ENCODE measurements at places on chromosomes 7 and 10.

DNA sequence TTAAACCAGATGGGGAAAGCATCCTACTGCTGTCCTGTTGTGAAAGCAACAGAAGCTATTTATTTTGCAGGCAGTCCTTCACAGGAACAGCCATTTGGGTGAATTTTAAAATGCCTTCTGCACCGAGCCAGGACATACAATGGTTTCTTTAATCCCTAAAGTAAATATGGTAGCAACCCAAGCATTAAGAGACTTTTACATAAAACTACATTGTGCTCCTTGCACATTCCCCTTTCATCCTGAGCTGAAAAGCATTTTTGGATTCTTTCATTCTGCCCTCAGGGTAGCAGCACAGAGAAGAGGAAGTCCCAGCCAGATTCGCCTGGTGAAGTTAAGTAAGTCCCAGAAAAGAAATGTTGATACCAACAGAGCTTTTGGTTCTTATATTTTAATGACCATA is 84.0 kb upstream of the FAM3C start:
- no peak for DNase-seq

- DNase-seq, result no peak
Observed at GRCh38 chr10:114048472-114048871, 4.8 kb downstream of the ADRB1 start.

- DNase-seq, result peak; percentile 94
Observed at GRCh38 chr10:5889624-5890451, at the start of the genes ANKRD16 and FBH1. Gene ANKRD16 (minus strand): TSS chr10:5889893. CDS start chr10:5889354, 539 bp downstream. Gene FBH1 (plus strand): TSS chr10:5890243. CDS start chr10:5890346, 103 bp downstream.

DNA sequence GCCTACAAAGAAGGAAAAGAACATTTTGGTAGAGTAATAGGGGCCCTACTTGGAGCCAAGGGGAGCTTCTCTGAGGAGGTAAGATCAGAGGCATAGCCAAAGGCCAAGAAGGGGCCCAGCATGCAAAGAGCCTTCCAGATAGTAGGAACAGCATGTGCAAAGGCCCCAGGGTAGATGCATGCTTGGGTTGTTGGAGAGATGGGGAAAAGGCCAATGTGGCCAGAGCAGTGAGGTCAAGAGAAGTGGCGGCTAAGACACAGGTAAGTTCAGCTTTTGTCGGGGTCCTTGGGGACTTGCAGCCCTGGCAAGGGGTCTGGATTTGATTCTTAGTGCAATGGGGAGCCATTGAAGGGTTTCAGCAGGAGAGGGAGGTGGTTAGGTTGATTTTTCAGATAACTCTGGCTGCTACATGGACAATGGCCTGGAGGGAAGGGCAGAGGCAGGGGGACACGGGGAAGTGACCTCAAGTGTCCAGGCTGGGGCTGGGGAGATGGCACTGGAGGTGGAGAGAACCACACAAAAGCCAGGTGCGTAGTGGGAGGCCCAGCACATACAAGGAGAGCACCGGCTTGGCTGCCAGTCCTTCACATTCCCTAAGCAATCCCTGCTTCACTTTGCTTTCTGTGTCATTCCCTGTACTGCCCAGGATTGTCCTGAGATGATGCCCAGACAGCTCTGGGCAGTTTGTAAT is 16.5 kb downstream of the GRID1 start:
- no peak for DNase-seq

- DNase-seq, result no peak
Observed at GRCh38 chr10:114871379-114871778, 49.8 kb downstream of the FHIP2A start.

DNA sequence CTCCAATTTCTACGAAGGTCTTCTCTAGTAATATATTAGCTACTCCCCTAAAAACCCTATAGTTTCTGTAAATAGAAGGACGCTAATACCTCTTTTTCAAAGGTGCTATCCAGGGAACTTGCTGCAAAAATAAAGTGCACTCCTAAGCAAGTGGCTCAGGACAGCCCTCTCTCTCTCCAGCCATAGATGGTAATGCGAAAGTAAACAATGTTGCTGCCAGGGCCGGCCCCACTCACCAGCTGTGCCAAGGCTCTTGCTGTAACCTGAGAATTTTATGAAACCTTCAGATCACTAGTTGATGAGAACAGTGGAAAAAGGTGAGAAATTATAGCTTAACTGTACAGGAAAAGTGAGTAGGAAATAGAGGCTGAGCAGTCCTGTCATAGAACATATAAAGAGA is 10.9 kb upstream of the TAS2R39 start:
- DNase-seq, result no peak

GRCh38 chr7:19762631-19763030 is 10.8 kb downstream of the TMEM196 start:
- no peak for DNase-seq

DNA sequence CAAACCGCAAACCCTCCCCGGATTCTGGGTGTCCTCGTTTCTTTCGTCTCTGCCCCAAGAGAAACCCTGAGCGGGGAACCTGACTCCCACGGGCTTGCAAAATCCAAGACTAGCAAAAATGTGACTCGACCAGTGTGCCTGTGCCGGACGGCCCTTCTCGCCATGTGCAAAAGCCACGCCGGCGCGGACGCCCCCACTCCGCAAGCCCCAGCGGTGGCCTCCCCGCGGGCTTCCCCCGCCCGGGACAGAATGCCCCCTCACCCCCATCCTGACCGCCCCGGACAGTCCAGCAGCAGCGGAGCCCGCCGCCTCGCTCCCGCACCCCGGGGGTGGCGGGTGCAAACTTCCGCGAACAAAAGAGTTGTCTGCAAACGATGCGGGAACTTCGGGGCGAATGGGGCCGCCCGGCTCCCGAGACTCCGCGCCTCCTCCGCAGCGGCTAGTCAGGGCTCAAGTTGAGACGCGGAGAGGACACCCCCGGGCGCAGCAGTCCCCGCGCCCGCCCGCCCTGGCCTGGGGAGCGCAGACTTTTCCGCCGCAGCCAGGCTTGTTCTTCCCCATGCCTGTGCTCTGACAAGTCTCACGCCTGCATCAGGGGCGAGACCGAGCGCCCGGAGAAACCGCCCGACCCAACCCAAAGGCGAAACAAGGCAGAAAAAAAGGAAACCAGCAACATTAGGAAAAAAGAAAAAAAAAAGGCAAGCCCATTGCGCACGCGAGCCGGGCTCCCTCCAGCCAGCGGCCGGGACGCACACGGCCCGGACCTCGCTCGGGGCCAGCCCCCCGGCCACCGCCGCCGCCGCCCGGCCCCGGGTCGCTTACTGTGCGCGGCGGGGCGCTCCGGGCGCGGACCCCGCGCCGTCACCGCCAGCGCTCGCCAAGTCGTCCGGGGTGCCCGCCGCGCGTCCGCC is 732 bp downstream of the FAM53B start:
- no peak for DNase-seq

GRCh38 chr10:119161680-119162451 is 3.6 kb downstream of the SFXN4 start:
- no peak for DNase-seq

GRCh38 chr10:96978621-96979154 is 146.6 kb downstream of the LCOR start:
- no peak for DNase-seq

GRCh38 chr10:128429835-128430513 is 303.8 kb upstream of the MKI67 start:
- DNase-seq, result no peak

DNA sequence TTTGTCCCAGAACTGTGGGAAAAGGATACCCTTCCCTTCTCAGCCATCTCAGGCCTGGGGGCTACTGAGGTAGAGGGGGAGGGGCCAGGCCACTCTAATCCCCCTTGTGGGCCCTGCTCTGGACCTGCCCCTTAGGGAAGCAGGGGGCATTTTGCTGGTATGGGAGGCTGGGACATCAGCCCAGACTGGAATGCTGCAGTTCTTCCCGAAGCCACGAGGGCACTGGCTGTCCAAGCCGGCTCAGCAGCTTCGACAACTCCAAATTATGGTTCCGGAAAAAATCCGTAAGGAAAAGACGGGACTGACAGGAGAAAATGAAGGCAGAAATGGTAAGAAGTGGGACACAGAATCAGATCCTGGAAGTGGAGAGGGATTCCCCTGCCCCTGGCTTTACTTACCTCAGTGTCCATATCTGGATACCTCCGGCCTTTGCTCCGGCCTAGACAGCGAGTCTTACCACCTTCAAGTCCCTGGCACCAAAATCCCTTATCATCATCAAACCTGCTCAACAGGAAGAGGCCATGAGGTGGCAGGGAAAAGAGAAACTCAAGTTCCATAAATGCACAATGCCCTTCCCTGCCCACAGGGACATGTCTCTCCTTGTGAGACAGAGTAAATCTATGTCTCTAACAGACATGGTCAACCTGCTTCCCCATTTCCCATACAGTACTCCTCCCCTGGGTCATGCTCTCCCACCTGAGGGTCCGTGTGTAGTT is 9.0 kb downstream of the NDST2 start:
- DNase-seq, result no peak

DNA sequence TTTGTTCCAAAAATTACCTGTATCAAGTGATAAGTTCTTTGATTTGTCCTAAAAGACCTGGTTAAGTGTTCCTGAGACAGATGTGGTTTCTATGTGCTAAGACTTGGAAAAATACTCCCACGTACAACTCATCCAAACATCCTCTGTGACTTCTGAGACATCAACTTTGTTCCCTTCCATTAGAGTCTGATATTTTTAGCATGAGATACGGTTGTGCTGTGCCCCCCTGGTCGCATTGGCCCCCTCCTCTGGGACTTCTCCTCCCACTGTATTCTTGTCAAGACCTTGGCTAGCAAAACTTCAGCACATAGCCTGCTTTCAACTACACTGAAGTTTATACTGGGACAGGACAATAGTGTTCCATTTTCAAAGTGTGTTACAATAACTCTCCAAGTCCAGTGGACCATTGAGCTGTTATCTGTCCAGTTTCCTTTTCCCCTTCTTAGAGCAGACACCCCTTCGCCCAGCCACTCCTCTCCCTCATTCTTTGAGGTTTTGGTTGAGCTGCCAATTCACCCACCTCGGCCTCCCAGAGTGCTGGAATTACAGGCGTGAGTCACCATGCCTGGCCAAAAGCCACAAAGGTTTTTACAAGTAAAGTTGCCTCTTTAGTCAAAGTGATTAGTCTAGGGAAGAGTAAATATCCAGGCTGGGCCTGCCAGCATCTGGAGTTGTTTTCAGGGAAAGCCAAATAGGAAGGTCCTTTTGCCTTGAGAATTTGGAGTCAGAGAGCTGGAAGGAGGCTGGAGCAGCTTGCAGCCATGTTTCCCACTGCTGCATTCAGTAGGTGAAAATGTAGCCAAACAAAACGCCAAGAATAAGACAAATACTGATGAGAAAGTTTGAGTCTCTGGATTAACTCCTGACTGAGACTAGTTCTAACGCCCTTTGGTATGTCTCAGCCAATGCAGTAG is 17.8 kb upstream of the PDLIM1 start:
- DNase-seq, result peak; percentile 92

- DNase-seq, result no peak
Observed at GRCh38 chr7:102287111-102287980, 678 bp downstream of the SH2B2 start.

DNA sequence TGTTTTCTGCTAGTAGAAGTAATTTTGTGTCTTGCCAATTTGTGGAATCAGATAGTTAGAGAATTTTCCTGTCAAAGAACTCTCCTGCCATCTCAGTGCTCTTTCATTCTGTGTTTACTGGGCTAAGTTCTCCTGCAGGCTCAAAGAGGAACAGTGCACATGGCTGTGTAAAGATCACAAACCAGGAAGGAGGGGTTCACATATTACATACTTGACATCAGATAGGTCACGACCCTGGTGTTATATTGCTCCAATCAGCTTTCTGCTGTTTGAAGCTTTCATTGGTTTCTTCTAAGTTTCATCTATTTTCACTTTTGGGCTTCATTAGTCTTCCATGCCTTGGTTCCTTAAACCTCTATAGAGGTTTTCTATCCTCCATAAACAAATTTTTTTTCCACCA is 13.5 kb upstream of the ELMO1 start:
- DNase-seq, result no peak

DNA sequence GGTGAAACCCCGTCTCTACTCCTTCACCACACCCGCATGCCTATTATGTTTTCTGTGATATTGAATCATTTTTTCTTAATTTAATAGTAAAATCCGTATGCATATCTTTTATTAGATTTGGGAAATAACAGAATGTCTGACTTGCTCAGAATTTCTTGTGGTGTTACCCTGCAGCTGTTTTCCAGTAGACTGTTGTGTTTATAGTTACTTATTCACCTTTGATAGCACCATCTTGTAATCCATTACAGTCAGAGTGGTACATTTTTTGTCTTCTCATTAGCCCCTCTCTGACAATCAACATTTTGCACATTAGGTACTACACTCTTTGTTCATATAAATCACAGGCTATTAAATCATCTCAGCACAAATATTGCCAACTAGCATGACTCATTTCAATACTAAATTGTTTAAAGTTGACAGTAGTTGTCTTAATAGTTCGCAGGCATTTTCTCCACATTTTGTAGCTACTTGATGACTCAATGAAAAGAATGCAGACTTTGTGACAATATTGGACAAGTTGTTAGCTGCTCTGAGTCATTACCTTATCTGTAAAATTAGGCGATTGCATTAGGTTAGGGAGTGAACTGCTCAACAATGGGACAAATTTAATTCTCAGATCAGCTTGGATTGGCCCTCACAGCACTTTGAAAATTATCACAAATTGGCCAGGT is 17.8 kb upstream of the SLC16A12 start:
- DNase-seq, result peak; percentile 81

DNA sequence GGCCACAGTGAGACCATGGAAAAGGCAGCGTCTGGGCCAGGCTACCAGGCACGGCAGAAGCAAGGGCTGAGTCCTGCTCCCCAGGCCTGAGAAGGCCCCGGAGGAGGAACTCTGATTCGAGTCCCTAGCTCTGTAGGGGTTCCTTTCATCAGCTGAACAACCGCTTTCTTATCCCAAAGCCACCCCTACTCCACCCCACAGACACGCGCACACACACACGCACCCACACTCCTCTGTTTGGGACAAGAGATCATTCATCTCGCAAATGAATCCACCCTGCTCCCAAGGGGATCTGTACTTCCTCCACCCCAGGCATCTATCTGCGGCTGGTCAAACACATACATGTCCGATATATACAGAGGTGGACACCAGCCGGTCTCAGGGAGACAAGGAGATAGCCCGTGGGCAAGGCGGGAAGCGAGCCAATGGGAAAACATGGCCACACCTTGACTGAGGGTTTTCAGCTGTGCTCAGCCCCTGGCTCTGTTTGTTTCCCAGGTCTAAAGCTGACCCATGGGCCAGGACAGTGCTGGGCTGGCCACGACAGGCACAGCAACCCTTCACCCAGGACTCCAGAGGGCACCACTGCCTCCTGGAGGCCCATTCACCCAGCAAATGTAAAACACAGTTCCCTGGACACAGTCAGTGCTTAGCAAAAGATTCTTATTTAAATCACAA is 7.3 kb downstream of the ZCCHC24 start:
- no peak for DNase-seq

- no peak for DNase-seq
Observed at GRCh38 chr10:5360318-5360915, 4.3 kb upstream of the UCN3 start.

All from AG04449 (cell line).